ENCODE measurements at places on chromosomes 12 and 14. TPM values are rescaled to one million over a fixed set of nuclear protein-coding genes. Genes with fewer than 3 reads are reported as not detected.

The DEGS2 gene
- total RNA-seq = 0.60 TPM

The CAMKK2 gene
- 3.6 TPM for total RNA-seq

- DNase-seq = no peak
Measured at GRCh38 chr14:88831284-88831683, 6.8 kb downstream of the TTC8 start.

DNA sequence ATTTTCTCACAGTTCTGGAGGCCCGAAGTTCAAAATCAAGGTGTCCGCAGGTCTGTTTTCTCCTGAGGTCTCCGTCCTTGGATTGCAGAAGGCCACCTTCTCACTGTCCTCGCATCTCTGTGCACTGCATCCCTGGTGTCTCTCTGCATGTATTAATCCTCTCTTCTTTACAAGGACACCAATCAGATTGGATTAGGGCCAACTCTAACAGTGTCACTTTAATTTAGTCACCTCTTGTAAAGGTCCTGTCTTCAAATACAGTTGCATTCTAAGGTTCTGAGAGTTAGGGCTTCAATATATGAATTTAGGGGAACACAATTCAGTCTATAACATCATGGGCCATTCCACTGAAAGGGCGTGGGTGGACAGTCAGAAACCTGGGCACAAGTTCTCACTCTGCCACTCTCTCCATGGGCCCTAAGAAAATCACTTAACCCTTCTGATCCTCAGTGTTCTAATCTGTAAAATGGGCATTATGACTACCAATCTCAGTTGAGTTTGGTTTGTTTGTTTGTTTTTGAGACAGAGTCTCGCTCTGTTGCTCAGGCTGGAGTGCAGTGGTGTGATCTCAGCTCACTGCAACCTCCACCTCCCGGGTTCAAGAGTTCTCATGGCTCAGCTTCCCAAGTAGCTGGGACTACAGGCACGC, 41.6 kb upstream of the FGD4 start:
- no peak for DNase-seq

DNA sequence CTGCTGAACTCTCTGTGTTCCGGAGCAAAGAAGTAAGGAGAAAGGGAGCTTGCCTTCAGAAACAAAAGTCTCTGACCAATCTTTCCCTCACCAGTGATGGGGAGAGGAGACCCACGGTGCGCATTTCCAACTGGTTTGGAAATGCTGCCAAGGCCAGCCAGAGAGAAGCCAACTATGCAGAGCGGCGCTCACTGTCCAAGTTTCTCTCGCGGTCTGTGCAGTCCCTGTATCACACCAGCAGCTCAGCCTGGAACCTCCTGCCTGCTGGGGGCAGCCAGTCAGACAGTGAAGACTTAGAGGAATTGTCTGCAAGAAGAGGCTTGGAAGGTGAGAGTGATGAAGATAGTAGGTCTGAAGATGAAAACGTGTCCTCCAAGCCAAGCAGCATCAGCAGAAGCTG, 206.2 kb downstream of the NAV3 start:
- no peak for DNase-seq

GRCh38 chr12:84631020-84631419, 281.6 kb downstream of the SLC6A15 start:
- no peak for DNase-seq

- DNase-seq = no peak
Measured at GRCh38 chr12:76536546-76536945, 23.0 kb downstream of the OSBPL8 start.
